ENCODE measurements at places on chromosomes 2 and 18.

DNA sequence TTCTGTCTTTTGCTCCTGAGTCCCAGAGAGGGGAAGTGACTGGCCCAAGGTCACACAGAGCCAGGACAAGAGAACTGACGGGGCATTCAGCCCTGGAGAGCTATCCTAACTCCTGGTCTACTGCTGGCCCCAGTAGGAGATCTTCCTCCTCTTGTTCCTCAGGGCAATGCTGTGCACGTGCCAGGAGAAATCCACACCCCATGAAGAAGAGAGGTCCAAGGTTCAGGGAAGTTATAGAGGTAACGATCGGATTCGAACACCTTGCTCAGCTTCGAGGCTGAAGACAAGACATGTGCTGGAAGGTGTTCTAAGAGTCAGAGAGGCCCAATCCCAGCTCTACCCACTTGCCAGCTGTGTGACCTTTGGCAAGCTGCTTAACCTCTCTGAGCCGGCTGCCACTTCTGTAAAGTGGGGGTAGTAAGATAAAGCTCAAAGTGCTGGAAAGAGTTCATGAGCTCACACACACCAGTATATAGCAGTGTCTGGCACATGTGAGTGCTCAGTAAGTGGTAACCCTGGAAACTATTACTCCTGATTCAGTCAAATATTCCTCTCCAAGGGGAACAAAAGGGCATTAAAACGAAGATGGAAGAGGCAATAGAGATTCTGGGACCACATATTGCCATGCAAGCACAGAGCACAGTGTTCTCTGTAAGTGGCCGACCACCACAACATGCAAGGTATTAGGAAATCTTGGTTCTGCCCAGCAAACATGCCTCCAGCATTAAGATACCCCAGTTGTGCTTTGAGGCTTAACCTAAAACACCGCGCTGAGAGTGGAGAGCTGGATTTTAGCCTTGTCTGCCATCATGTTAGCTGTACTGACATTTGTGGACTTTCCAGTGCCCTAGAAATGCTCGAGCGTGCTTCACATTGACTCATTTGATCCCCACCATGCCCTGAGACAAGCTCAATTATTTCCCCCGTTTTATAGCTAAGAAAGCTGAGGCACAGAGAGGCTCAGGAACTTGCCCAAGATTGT is 25.6 kb downstream of the SERTAD2 start:
- no peak for DNase-seq

DNA sequence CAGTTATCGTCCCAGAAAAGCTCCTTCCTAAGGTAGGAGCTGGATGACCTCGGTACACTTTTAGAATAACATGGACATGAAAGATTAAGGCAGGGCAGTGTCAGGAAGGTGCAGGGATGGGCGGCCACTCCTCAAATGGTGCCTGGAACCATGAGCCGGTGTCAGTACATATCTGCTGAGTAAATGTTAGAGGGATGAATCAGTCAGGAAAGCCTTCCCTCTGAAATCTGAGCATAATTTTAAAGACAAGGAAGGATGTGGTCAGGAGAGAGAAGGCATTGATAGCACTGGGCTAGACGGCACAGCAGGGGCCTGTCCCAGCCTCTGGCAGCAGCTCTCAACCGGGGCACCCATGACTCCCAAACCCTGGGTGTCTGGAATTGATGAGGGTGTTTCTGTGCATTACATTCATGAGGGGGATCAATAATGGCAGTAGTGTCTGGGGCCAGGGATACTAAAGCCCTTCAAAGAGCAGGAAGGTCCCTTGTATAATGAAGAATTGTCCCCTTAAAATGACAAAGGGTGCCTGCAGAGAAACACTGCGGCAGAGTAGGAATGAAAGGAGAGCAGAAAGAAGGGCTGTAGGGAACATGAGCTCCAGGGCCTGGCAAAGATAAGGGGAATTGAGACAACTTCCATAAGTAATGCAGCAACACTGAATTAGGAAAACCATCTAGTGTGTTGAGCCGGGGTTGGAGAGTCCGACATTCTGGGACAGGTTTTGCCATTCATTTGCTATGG is 162.3 kb upstream of the REV1 start:
- no peak for DNase-seq

GRCh38 chr18:80197528-80197927 is 49.8 kb downstream of the PARD6G start:
- no peak for DNase-seq

GRCh38 chr2:64914247-64914646 is 75.0 kb upstream of the SLC1A4 start:
- no peak for DNase-seq

DNA sequence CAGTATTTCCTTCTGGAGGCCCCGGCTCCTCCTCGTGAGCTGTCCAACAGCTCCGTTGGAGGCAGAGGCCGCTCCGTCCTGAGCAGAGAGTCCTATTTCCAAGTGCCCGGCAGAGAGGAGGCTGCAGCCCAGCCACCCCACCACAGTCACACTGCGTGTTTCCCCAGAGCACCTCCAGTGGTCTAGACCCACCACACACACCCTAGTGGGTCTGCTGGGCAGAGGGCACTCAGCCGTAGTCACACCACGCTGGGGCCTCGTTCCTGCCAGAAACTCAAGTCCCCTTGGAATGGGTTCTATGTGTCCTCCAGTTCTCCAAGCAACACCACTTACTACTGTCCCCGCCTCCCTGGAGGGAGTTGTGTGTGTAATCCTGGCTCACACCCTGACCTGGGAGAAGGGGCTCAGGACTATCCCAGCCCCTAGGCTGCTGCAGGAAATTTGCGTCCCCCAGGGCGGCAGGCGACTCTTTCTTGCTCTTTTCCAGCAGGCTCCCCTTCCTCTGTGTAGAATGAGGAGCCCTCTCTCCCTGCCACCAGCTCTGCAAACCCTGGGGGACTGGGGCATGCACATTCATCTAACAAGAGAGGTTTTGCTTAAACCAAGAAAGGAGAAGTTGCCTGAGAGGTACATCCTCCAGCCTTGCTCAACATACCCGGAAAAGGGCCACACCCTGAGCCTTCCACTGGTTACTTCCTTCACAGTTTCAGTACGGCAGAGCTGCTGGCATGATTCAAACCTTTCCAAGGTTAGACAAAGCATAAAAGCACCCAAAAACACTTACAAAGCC is 114.1 kb downstream of the NDUFA10 start:
- no peak for DNase-seq

DNA sequence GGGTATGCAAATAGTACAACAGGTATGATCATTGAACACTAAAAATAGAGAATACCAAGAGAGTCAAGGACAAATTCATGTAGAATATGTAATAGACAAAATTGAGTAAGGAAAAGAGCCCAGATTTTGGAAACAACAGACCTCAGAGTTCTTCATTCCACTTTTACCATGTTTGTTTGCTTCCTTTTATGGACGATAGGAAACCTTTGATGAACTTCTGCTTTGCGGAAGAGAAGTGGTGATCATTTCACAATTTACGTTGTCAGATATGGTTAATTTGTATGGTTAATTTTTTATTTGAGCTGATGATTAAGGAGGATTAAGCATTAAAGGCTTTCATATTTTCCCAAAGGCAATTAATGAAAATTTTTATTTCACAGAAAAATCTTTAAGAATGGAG is 16.3 kb downstream of the MARCHF7 start:
- no peak for DNase-seq

- DNase-seq, result peak; percentile 21
Measured at GRCh38 chr2:46644690-46645385, 165.5 kb downstream of the TMEM247 start.

DNA sequence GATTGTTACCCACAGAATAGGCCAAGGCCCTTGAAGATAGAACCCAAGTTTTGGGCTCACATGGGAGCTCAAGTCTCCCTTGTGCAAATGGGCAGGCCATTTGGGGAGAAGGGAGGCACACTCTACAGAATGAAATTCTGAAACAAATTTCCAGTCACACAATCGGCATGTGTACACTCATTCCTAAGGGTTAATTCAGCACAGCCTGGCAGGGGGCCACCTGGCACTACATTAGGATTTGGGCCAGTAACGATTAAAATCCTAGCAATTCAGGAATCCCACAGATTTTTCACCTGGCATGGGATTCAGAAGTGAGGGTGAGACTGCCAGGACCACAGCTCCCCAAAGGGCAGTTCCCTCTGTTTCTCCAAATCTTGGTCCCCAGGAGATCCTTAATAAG is 46.4 kb downstream of the BMP10 start:
- DNase-seq, result no peak

GRCh38 chr2:152161598-152161997 is 14.0 kb downstream of the STAM2 start:
- no peak for DNase-seq

DNA sequence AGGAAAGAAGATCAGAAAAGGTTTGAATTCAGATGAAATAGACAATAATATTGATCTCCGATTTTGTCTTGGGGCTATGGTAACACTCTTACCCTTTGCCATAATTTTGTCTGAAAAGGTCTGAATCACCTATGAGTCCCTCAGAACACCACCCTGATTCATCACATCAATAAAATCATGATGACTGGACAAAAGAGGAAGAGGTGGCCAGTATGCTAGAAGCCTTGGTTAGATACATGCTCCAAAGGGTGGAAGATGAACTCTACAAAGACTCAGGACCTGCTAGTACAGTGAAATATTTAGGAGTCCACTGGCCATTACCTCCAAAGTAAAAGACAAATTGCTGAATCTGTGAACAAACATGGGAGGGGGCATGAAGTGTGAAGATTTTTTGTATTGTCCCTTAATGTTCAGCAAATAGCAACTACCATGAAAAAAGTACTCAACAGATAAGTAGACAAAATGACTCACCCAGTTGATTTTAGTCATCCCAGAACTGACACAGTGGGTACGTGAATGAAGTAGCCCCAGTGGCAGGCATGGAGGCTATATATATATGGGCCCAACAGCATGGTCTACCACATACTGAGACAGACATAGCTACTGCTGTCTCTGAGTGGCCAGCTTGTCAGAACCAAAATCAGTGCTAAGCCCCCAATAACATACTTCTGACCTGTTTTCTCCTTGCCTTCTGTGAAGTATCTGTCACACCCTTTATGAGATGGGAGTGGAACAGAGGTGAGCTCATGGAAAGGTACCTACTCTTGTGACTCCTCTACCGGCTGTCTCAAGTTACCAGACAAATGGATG is 36.5 kb upstream of the GLS start:
- DNase-seq, result no peak

DNA sequence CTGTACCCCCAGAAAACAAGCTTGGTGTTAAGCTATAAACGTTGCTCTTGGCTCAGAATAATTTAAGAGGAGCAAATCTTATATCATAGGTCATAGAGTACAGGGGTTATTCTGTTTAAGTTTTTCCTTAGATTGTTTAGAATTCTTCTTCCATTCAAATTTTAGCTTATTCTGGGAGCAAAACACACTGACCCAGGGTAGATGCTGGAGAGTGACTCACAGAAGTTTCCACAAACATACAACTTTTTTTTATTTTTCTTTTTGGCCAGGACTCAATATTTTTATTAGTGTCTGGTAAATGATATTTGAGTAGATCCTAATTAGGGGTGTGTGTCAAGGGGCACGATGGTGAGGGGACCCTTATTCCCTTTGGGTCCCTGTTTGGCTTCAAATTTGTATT is 71.5 kb upstream of the PSME4 start:
- no peak for DNase-seq

DNA sequence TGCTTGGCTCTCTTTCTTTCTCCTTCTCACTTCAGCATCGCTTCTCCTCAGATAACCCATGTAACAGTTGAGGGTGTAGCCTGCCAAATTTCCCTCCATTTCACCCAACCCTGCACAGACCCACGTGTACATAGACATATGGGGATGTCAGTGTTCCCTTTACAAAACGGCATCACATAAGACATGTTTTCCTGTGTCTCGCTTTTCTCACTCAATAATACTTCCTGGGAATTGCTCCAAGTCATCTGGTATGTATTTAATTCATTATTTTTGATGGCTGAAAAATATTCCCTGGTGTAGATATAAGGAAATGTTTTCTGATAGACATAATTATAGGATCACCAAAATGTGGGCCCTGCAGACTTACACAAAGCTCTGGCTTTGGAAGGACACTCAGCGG is 176.8 kb downstream of the LOXHD1 start:
- no peak for DNase-seq

- no peak for DNase-seq
Measured at GRCh38 chr2:104897515-104898184, 43.7 kb downstream of the POU3F3 start.

DNA sequence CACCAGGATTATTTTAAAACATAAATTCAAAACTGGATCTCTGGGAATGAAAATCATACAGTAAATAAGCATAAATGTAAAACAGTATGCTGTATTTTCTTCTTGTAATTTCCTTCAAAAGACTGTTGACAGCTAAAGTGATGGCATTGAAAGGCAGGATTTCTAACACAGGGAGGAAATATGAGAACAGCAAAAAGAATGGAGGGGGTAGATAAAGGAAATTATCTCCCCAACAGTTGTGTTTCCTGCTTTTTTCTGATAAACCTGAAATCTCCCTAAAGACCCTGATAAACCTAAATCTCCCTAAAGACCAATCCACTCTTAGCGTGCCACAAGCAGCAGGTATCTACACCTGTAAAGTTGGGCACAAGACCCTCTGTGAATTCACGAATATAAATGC is 50.8 kb downstream of the PIAS2 start:
- DNase-seq, result no peak

DNA sequence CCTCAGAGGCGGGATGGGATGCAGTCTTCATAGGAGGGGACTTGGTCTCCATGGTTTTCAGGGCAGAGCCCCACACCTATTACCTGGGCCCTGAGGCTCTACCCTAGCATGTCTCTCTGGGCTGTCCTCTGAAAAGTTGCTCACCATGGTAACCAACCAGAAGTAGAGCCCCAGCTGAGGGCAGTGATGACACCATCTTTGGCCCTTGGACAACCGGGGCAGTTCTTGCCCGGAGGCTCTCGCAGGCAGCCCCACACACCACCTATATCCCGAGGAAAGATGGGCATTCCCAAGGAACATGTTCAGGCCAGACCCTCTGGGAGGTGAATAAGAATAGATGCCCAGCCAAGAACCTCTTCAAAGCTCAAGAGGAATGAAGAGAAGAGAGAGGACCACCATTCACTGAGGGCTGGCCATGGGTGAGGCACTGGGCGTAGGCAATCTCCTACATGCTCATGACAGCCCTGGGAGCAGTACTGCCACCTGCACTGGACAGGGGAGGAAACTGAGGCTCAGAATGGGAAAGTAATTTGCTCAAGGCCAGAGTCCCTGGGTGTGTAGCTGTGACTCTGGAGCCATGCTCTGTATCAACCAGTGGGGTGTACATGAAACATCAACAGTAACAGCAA is 72.5 kb downstream of the HS1BP3 start:
- DNase-seq, result no peak

DNA sequence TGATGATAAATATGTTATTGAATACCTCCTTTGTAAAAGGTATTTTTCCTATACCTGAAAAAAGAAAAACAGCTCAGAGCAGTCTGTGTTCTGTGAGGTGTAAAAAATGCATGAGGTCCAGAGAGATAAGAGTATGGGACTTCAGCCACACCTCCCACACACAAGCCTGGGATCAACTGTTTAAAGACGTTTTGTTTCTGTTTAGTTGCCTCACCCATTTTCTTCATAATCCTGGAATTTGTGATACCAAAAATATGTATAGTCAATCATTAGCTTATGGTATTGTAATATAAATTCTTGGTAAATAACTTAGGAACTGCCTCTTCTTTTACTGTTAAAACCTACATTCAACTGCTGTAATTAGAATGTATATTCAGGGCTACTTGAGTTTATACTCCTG is 1322.9 kb upstream of the TMEFF2 start:
- no peak for DNase-seq
